Stimulated activated CD8-positive, alpha-beta memory T cell treated with anti-CD3 and anti-CD28 coated beads, Interleukin-4, amount 100 ng/mL, for 4 hours (primary cell): ENCODE measurements at places on chromosomes 4 and X.

GRCh38 chrX:54920610-54921426 is at the start of gene TRO:
TRO (plus strand) TSS chrX:54920824; CDS start chrX:54922247, 1,423 bp downstream.
- no peak for DNase-seq

DNA sequence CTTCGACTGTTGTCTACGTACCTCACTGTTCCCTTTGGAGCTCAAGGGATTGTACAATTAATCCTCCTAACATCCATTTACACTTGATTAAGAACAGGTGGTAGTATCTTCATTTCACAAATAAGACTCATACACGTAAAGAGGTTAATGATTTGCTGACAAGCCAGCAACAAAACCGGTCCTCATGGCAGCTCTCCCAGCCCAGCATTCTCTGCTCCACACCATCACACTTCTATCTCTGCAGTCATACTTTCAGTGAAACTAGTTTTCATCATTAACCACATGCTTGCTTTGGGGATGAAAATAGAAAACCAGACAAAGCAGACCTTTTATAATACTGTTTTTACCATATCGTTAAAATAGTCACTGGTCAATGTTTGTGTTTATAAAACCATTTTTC is 28.7 kb upstream of the CASK start:
- DNase-seq, result no peak

- DNase-seq, result no peak
Observed at GRCh38 chr4:142396279-142396678, 449.8 kb downstream of the INPP4B start.

- no peak for DNase-seq
Observed at GRCh38 chrX:40485102-40485826, 95.5 kb upstream of the ATP6AP2 start.

- DNase-seq, result no peak
Observed at GRCh38 chr4:71198958-71199357, 139.9 kb upstream of the SLC4A4 start.

DNA sequence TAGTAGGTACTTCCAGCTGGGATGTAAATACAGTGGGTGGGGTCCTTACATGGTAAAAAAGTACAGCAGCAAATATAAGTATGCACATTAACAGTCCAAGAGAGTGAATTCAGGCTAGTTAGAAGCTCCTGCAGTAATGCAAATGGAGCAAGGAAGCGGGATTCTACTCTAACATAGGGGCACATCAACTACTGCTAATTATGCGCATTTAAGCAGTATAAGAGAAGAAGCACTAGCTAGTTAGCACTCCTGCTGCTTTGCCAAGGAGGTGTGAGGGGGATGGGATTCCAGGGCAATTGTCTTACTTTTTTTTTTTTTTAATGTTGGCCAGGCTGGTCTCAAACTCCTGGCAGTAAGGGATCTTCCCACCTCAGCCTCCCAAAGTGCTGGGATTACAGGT is 284.1 kb downstream of the CHIC1 start:
- no peak for DNase-seq

DNA sequence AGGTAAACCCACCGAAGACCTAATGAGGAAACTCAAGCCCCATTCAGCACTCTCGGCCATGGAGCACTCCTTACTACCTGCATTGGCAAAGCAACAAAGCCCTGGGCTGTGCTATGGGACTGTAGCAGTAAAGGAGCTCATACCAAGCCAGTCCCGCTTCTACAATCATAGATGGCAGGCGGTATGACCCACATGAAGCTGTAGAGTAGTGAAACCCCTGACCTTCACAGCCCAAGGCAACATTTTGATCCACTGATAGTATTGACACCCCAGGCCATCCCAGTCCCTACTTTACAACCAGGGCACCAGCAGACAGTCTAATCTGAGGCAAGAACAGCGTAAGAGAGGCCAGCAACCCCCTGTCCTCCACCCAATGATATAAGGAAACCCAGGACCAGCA is 25.2 kb downstream of the CENPC start:
- DNase-seq, result no peak
